ENCODE measurements at places on chromosomes 11 and 22.
A peak's percentile ranks its signal among the peaks of the same experiment; 100 is the strongest.

GRCh38 chr11:66467034-66467659 lies 442 bp downstream of the PELI3 start:
- peak; percentile 36 for DNase-seq

DNA sequence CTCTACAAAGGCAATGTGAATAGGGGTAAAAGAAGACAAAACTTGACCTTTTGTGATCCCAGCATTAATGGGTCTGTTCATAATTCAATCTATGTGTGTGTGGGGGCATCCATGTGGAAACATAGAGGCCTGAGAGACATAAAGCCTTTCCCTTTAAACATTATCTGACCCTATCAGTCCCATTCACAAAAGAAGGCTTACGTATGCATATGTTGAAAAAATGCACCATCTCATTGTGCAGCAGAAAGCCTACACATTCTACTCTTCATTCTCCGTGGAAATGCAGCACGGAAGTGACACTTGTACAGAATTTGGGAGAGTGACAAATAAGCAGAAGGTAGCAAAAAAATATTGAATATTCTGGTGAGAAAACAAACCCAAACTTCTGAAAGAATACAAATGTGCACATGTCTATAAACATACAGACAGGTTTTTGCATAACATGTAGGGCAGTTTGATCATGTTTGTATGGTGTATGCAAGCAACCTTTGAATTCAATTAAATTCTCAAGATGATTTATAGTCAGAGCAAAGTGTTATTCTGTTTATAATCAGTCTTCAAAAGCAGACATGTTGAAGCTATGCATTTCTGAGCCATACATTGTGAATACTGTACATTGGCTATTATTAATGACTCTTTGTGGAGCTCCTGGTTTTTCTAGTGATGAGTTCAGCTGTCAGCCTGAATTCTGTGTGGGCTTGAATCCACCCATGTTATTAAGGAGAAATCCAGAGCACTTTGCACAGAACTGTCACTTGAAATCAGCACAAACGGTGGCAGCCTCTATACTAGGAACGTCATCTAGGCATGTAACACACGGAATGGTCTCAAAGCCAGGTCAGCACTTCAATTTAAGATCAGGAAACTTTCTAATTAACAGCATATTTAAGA lies 236.8 kb downstream of the DCDC1 start:
- peak; percentile 15 for DNase-seq

- DNase-seq: no peak
These were observed 1.0 kb upstream of the TUBA8 start for GRCh38 chr22:18109410-18110193.

DNA sequence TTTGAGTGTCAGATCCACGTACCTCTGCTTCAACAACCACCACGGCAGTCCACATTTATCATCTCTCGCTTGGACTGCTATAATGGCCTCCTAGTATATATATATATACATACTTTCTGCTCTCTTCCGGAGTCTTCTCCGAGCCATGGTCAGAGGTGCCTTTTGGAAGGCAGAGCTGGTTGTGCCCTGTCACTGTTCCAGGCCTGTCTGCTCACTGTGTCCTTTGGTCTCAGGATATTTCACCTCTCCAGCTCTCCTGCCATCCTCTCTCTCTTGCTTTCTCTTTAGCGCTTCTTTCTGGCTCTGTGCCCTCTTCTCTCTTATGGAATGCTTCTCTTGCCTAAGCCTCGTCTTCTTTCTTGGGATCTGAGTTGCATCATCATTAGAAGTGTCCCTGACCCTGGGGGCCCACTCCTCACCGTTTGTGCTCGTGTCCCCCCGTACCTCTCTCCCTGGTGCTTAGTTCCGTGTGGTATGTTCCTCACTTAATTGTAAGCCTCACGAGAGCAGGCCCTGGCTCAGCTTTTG lies 86.1 kb upstream of the RASSF10 start:
- no peak for DNase-seq

DNA sequence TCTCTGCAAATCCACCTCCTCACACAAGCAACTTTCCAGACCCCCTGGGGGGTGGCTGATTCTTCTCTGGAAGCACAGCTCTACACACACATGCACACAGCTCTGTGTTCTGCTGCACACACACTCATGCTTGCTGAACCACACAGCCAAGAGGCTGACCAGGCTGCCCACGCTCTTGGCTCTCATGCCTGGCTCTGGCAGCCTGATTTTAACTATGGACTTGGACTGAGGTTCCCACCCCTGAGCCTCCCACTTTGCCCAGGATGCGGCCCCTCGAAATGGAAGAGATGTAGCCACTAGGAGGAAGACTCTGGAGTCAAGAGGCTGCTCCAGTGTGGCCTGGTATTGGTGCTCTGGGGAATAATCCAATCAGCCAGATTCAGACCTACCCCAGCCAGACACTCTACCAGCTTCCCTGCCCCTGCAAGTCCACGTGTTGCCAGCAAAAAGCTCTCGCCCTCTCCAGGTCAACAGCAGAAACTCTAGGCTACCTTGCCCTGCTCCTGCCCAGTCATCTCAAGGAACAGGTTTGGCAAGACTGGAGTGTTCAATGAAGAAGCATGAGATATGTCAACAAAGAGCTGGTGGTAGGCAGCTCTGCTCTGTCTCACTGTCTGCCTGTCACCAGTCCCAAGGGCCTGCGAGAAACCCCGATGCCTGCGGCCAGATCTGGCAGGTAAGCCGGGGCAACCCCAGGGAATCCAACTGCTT lies 8.8 kb upstream of the CASTOR1 start:
- no peak for DNase-seq

GRCh38 chr11:13098616-13099289 lies 89.6 kb downstream of the RASSF10 start:
- no peak for DNase-seq

GRCh38 chr11:17014833-17015626 lies 816 bp upstream of the PLEKHA7 start:
- DNase-seq: no peak
